ENCODE measurements at places on chromosomes 5 and 9. TPM values are rescaled to one million over a fixed set of nuclear protein-coding genes. Genes with fewer than 3 reads are reported as not detected.

Gene SEMA5A
- 34.5 TPM for polyA plus RNA-seq

Gene LCN15
- not detected for polyA plus RNA-seq

Gene PHF19
- polyA plus RNA-seq: 42.0 TPM

Gene PDZD2
- 17.3 TPM for polyA plus RNA-seq

Gene GMCL2
- not detected for polyA plus RNA-seq

Gene BDP1
- 34.3 TPM for polyA plus RNA-seq

Gene C1QTNF2
- polyA plus RNA-seq: 1.5 TPM

Gene C8G
- polyA plus RNA-seq: 0.26 TPM

Gene ALAD
- polyA plus RNA-seq: 45.1 TPM

Gene IFNA7
- not detected for polyA plus RNA-seq

Gene CLK4
- 63.5 TPM for polyA plus RNA-seq

Gene PKD2L2
- polyA plus RNA-seq: 0.33 TPM

DNA sequence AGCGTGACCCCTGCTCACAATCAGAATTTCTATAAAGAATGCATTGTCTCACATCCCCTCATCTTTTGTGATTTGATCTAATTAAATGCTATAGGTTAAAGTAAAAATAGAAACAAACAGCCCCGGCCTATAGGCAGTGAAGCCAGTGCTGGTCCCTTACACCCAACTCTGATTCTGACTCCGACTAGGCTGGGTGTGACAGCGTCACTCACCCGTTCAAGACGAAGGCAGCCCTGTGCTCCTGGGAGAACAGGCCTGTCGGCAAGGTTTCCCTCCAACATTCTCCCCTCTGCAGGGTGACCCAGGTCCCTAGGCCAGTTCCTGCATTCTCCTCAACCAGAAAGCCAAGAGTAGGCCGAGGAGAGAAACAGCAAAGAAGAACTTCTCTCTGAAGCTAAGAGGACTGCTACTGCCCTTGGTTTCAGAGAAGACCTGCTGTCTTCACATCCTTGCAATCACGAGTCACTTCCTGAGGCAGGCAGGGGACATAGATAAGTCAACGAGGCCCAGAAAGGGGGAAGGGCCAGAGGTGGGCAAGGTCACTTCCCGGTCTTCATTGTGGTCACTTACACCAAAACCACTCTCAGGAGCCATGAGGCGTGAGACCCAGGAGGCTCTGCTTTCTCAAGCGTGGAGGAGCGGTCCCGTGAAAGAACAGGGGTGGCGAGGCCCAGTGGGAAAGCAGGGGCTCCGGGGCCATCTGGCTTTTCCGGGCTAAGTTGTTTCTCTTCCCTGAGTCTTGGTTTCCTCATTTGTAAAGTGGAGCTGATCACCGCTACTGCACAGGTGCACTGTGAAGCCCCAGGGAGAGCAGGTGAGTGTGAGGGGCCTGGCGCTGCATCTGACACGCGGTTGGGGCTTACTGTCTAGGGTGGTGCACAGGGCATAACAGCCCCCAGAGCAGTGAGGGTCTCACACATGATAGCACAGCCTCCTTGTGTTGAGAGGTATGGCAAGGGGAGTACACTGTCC lies 200.8 kb downstream of the CRB2 start:
- no peak for DNase-seq

DNA sequence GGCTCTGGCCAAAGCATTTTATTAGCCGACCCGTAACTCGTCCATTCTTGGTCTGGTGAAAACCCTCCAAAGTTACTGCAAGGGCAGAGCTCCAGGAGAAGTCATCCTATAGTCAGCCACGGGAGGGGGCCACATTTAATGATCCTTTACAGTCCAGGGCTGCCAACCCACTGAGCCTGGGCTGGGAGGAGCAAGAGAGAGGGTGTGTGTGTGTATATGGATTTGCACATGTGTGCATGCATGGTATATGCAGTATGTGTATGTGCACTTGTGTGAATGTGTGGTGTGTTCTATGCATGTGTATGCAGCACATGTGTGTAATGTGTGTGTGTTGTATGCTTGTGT lies 4.2 kb upstream of the RASGEF1C start:
- DNase-seq: no peak

DNA sequence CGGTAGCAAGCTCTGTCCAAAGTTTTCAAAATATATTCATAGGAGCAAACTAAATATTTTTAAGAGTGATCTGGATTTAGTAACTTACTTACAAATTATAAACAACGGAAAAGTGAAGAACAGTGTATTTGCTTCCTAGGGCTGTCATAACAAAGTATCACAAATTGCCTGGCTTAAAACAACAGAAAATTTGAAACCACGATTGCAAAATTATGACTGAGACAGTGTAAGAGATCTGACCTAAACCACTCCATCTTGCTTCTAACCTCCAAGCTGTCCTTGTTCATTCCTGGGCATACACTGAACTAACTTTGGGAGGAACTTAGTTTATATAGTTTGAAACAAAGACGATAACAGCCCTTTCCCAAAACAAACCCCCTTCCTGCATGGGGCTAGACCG lies 202.0 kb upstream of the CDH6 start:
- DNase-seq: no peak

DNA sequence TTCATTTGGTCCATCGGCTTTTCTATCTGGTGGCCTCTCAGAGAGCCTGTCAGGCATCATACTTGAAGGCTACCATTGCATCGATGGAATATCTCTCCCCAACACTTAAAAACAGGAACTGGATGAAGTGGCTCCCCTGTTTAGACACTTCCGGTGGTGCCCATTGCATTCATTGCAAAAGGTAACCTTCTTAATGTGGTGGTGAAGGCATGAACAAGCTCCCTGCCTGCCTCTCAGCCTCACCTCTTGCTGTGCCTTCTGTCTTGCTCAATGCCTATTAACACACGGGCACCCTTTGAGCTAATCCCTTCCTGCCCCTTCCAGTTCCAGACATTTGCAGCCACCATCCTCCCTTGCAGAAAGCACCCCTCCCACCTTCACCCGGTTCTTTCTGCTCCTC lies 233.1 kb upstream of the MSX2 start:
- no peak for DNase-seq

DNA sequence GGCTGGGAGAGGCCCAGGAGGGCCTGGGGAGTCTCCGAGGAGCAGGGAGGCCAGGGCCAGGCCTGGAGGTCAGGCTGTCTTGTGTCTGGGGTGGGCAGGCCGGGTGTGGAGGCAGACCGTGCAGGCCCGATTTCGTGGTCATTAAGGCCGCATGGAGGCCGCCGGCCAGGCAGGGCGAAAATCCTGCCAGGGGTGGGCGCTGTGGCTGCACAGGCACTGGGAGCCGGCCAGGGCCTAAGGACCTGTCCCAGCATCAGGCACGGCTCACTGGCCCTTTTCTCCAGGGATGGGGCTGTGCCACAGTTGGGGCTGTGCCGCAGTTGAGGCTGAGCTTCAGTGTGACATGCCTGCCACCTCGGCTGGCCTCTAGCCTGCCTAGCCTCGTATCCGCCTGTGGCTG lies 35.9 kb downstream of the ASS1 start:
- no peak for DNase-seq

- no peak for DNase-seq
Observed at GRCh38 chr9:5945112-5945511, 54.4 kb downstream of the MLANA start.

- DNase-seq: no peak
Observed at GRCh38 chr9:126777733-126778132, 27.1 kb upstream of the ZBTB43 start.

DNA sequence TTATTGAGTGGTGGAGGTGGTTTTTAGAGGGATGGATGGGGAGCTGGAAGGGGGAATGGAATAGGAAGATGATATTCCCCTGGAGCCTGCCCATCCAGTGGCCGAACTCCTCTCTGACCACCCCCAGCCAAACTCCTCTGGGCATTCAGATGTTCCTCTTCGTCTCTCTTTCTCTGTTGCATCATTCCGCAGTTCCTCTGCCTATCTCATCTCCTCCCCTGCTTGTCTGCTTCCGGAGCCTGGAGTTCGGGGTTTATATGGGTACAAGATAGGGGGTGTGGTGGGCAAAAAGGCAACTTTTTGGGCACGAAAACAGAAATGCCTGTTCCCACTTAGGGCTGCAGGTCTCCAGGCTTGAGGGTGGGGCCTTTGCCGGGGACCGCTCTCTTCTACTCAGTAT lies 12.2 kb upstream of the CDK5RAP2 start:
- no peak for DNase-seq

DNA sequence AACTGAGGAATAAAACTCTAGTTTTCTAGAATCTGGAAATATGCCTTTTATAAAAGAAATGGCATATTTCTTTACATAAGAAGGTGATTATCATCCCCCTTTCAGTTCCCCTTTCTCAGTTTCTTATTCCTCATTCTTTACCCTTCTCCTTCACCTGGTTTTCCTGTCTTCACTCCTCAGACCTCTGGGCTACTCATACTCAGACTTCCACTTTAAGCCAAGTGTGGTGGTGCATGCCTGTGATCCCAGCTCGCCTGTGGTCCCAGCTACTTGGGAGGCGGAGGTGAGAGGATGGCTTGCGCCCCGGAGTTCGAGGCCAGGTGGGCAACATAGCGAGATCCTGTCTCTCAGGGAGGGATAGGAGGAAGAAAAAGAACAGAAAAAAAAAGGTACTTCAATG lies 57.2 kb downstream of the RANBP6 start:
- no peak for DNase-seq

DNA sequence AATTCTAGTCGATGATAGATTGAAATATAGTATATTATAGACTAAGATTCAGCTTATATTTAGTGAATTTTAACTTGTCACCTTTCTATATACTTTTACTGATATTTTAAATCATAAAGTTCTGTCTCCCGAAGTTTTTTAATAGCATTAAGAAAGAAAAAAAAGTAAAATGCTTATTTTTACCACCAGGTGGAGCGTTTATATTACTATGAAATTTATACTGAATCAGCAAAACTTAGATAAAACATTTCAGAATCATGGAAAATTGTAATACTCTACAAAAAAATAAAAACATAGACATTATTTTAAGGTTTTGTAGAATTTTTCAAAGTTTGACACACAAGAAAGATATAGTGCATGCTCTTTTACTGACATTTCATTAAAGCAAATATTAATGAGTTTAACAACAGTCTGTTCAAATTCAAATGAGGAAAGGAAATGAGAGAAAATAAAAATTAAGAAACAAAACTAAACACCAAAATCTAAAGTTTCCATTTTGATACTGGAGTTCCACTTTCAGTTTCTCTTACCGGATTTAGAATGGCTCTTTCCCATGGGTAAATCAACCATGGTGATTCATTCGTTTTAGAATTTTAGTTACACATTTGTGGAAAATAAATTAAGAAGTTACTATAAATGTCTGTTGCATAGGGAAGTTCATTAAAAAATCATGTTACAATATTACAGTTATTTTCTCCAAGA lies 1035.3 kb downstream of the CDH12 start:
- DNase-seq: no peak

- no peak for DNase-seq
Observed at GRCh38 chr9:133114886-133115603, 6.0 kb downstream of the RALGDS start.

DNA sequence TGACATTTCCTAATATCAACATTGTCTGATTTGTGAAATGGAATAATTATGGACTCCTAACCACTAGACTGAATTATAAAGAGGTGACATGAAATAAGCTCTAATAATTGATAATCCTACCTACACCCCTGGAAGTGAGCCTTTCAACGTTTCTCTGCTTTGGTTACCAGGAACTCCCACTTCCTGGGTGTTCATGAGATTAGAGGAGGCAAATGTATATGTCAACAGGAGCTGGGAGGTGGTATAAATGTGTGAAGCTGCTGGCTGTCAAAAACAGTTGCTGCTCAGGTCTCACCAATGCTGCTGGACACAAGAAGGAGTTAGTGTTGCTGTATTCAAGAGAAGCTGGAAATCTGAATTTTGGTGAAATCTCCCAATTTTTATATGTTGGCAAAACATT lies 96.8 kb downstream of the CAMK4 start:
- DNase-seq: no peak

DNA sequence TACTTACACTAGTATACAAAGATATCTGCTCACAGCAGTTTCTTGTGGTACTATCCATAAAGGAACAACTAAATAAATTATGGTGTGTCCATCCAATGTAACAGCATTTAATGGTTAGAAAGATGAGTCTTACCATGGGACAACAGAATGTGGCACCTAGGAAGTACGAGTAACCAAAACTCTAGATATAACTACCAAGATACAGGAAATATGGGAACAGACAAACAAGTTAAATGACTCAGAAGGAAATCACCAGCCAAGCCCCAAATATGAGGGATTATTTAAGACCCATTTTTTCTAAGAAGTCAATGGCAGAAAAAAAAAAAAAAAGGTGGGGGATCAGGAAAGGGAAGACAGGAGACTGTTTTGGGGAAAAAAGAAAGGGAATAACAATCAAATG lies 294.8 kb downstream of the PRELID2 start:
- no peak for DNase-seq

DNA sequence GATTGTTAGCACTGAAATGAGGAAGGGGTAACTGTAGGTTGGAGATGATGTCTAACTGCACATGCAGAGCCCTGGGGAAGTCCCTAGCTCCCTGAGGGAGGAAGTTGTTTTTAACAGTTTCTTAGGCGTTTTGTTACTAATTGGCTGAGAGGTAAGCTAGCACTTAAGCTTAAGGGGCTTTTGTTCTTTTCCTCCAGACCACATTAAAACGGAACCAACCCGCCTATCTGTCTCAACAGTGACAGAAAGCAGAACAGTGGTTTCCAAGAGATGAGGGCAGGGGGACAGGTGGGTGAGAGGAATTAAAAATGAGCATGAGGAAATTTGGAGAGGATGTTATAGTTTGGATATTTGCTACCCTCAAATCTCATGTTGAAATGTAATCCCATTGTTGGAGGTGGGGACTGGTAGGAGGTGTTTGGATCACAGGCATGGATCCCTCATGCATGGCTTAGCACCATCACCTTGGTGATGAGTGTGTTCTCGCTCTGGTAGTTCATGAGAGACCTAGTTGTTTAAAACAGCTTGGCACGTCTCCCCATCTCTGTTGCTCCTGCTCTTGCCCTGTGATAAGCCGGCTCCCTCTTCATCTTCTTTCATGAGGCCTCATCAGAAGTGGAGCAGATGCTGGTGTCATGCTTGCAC lies 38.9 kb downstream of the LYRM7 start:
- no peak for DNase-seq

DNA sequence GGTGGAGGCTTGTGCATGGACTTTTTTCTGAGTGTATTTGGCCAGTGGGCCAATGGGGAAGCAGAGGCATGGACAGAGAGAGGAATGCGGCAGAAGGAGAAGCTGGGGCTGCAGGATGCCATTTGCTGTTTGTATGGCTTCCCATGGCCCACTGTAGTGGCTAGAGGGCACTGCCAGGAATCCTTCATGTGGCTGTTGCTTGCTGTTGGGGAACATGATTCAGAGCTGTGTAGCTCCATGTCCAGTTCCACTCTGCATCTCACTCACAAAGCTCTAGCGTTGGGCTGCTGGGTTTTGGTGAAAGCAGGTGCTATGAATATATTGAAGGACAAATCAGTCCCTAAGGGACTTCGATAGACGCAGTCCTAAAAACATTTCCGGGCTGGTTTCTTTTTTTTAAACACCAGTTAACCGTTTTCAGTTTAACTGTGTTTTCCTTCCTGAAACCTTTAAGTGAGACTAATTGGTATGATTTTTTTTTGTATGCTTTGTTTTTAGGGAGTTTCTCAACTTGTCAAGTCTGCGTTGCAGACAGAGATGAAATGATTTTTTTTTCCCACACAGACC lies 51.3 kb downstream of the SLC22A5 start:
- DNase-seq: no peak

- DNase-seq: no peak
Observed at GRCh38 chr5:133399247-133399891, 213.0 kb downstream of the FSTL4 start.
